ENCODE measurements at places on chromosomes 1 and 21. TPM values are rescaled to one million over a fixed set of nuclear protein-coding genes. Genes with fewer than 3 reads are reported as not detected.
A peak's percentile ranks its signal among the peaks of the same experiment; 100 is the strongest.

GJC2 gene
- total RNA-seq, result 2.0 TPM

PROK1 gene
- total RNA-seq, result not detected

TMEM269 gene
- total RNA-seq, result not detected

- DNase-seq, result no peak
These were observed 22.5 kb downstream of the INTS3 start for GRCh38 chr1:153750026-153750995.

DNA sequence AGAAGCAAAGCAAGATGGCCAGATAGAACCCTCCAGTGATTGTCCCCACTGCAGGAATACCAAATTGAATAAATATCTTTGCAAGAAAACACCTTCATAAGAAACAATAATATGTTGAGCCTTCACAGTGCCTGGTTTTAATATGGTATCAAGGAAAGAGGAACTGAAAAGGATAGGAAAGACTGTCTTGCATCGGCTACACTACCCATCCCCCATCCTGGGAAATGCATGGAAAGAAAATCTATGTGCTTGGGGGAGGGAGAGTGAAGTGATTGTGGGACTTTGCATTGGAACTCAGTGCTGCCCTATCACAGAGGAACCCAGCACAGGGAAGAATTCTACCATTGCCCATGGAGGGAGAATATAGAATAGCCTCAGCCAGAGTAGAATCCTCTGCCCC is 28.6 kb upstream of the AK5 start:
- no peak for DNase-seq

GRCh38 chr1:117682372-117682771 is 76.5 kb downstream of the TENT5C start:
- no peak for DNase-seq

DNA sequence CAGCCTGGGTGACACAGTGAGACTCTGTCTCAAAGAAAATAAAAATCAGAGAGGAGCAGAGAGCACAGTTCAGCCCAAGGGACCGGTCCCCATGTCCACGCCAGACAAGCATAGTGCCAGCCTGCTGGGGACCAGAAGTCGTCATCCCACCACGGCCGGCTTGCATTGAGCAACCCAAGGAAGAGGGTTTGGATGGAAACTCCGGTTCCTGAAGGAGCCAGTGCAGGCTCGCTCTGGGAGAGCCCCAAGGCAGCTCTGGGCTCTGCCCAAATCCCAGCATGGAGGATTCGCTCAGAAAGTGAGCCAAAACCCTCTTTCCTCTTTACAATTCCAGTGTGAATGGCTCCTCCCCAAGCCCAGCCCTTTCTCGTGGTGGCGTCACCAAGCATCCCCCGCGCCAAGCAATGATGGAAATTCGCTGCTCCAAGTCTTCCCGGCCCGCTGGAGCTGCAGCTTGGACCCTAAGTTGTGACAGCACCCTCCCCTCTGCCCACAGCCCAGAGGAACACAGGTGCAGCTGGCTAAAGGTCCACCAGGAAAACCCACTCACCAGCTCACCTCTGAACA is 64.1 kb upstream of the SLC25A33 start:
- DNase-seq, result no peak

GRCh38 chr1:7136166-7136953 is 351.1 kb downstream of the CAMTA1 start:
- no peak for DNase-seq

GRCh38 chr1:57986432-57986831 is 560.1 kb downstream of the OMA1 start:
- DNase-seq, result no peak

- DNase-seq, result no peak
These were observed 14.9 kb downstream of the TMEM35B start for GRCh38 chr1:34970220-34970735.

DNA sequence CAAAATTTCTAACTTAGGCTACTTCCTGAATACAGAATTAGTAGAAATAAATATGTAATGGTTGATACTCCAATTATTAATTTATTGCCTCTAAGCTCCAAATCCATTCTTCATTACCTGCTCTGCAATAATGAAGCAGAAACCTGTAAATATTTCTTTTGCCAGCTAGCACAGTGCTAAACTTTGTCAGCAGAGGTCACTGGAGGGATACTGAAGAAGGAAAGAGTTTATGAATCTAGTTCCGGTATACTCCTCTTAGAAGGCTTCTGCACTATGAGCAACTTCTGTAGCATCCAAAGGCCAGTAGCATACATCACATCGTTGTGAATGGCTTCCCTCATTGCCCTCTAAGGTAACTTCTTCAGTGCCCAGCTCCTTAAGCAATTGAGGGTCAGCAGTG is 81.0 kb upstream of the LHX8 start:
- DNase-seq, result peak; percentile 62

GRCh38 chr1:203677771-203678170 is 51.1 kb downstream of the ATP2B4 start:
- DNase-seq, result no peak

DNA sequence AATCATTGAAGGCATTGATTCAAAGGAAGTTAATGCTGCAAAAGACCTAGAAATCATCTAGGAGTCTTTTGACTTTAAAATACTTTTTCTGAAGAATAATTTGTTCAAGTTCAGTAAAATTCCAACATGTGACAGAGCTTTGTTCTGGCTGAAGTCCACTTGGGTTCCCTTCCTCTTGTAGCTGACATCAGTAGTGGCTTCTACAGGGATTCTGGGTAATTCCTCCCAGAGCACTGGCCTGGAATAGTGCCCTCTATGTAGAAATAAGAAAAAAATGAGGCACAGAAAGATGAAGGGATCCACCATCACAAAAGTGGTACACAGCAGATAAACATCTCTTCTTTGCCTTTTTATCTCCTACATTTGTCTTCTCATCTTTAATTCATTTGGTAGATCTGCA is 548.1 kb downstream of the LTN1 start:
- DNase-seq, result no peak

DNA sequence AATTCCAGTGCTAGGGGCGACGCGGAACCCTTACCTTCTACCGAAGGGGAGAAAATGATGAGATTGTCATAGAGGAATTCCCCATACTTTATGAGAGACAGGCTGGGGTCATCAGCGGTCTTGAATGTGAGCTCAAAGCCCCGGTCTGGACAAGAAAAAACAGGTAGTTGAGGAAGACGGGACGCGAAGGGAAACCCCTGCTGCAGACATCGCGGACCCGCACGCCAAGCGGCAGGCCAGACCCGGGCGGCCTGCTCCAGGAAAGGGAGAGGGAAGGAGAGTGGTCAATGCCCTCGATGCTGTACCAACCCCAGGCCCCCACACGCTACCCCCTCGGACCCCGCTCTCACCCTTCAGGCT is 342 bp downstream of the DDOST start:
- DNase-seq, result no peak

GRCh38 chr1:100735244-100735643 is 15.7 kb downstream of the VCAM1 start:
- DNase-seq, result no peak

Measured in SJSA1 (cell line).